ENCODE measurements at places on chromosomes 2 and 18.

DNA sequence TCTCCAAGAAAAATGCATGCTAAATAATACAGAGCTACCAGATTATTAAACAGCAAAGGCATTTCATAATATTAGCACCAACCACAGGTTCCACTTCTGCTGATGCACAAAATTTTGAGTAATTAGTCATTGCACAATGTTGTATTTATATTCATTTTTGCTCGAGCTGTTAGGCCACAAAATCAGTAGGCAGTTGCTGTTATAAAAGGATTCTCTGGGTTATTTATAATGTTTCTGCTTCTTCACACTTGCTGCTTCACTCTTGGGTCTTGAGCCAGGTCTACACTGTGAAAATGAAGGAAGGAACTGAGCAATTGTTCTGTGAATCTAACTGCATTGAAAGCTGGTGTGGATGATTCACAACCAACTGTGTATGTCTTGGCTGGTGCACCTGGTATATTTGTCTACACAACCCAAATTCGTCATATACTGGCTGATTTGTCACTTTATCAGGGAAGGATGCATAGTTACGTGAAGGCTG is 38.3 kb downstream of the MRPL33 start:
- DNase-seq: no peak

GRCh38 chr18:72107647-72108383 is 436.3 kb downstream of the CBLN2 start:
- DNase-seq: no peak

DNA sequence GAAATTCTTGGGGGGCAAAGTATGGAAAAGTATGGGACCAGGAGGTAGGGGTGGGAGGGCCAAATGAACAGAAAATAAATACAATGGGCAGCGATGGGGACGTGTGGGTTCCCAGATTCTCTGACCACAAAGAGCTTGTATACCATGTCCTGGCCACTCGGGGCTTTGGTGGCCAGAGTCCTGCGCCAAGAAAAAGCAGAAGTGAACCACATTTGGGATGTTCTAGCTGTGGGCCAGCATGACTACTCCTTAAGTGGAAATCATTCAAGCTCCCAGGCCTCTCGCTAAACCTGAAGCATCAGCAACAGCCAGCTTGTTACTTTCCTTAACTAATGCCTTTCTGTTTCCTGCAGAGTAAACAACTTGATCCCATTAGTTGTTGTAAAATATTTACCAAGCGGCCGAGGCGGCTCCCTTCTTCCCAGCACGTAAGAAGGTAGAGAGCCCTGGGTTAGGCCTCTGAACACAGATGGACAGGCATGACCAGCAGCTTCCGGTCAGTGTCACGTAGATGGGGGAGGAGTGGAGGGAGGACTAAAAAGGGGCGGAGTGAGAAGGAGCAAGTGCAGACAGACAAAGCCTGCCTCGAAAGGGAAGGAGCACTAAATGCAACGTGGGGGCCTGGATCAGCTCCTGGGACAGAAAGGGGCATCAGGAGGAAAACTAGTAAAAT is 88.2 kb downstream of the GALNT14 start:
- DNase-seq: no peak

DNA sequence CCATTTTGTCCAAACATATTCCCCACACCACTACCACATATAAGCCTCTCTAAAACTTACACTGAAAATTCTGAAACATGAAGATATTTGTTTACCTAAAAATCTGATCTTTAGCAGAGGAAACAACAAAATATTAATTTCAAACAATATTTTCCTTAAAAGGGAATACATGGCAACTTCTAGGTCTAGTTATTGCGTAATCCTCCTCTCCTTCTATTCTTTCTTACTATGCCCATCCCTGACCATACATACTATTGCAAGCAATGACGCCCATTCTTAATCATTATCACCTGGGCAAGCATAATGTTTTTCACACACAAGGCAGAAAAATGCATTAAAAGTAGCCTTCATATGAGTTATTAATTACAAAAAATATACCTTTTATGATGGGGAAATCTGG is 372.6 kb downstream of the ZEB2 start:
- DNase-seq: no peak

DNA sequence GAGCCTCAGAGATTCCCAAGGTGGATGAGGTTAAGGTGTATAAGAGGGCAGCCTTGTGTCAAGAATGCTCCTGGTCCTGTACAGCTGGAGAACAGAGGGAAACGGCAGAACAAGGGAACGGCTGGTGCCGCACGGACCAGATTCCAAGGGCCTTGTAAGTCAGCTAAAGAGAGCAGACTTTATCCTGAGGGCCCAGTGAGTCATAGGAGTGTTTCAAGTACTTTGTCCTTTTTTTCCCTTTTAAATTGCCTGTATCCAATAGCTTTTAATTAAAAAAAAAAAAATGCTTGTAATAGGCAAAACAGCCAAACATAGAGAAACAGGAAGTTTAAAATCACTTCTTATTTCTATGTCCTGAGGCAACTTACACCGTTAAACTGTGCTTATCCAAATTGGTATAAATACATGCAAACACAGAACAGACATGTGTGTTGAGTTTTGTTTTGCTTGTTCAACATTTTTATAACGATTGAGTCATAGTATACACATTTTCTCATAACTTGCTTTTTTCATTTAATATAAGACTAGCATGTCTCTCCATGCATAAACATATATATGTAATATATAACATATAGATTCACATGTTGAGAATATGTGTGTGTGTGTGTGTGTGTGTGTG is 42.1 kb upstream of the EVA1A start:
- DNase-seq: no peak
